Fibroblast of lung (primary cell): ENCODE measurements at places on chromosomes 3 and 15. TPM values are rescaled to one million over a fixed set of nuclear protein-coding genes. Genes with fewer than 3 reads are reported as not detected.

PAQR5 gene
- total RNA-seq: 9.8 and 16.2 TPM in 2 replicates

ARHGAP11A gene
- 13.1 and 21.1 TPM in 2 replicates for total RNA-seq

CELF6 gene
- total RNA-seq: 0.17 and 0.26 TPM in 2 replicates

XCR1 gene
- total RNA-seq: under 0.01 TPM in 1 of 2 replicates, not detected in the other

CFAP91 gene
- total RNA-seq: 0.17 and 0.77 TPM in 2 replicates

FBXL22 gene
- total RNA-seq: 0.26 and 0.50 TPM in 2 replicates

PIGX gene
- total RNA-seq: 10.7 and 11.0 TPM in 2 replicates

SLC28A1 gene
- total RNA-seq: not detected in 2 replicates
